Smooth muscle cell of the umbilical artery (primary cell): ENCODE measurements at places on chromosomes 5 and 9. TPM values are rescaled to one million over a fixed set of nuclear protein-coding genes. Genes with fewer than 3 reads are reported as not detected.

The RBM18 gene
- total RNA-seq, result 11.0 and 13.9 TPM in 2 replicates

The LRRC70 gene
- 0.83 and 1.2 TPM in 2 replicates for total RNA-seq

The BTNL3 gene
- not detected in 2 replicates for total RNA-seq

The DEPDC1B gene
- total RNA-seq, result 1.5 and 4.8 TPM in 2 replicates

The ZDHHC12 gene
- total RNA-seq, result 23.5 and 41.2 TPM in 2 replicates

The DMRT3 gene
- total RNA-seq, result not detected in 2 replicates

The WNT8A gene
- total RNA-seq, result not detected in 2 replicates

The DMRT1 gene
- total RNA-seq, result not detected in 2 replicates

The MORN5 gene
- not detected in 2 replicates for total RNA-seq

The SHROOM1 gene
- 1.8 and 2.1 TPM in 2 replicates for total RNA-seq

The HSPB3 gene
- 0.30 TPM in 1 of 2 replicates, not detected in the other for total RNA-seq

The TMED7 gene
- total RNA-seq, result 212 and 279 TPM in 2 replicates

The TRPM6 gene
- 0.09 TPM in 1 of 2 replicates, not detected in the other for total RNA-seq

The PTAR1 gene
- total RNA-seq, result 98.0 and 99.5 TPM in 2 replicates

The SLC36A2 gene
- not detected in 2 replicates for total RNA-seq
